Osteoblast (primary cell): ENCODE measurements at places on chromosomes 7 and 10.

GRCh38 chr10:86102451-86102850 is 264.1 kb downstream of the GRID1 start:
- no peak for DNase-seq

GRCh38 chr7:121936951-121937623 is 64.1 kb downstream of the PTPRZ1 start:
- DNase-seq: no peak

DNA sequence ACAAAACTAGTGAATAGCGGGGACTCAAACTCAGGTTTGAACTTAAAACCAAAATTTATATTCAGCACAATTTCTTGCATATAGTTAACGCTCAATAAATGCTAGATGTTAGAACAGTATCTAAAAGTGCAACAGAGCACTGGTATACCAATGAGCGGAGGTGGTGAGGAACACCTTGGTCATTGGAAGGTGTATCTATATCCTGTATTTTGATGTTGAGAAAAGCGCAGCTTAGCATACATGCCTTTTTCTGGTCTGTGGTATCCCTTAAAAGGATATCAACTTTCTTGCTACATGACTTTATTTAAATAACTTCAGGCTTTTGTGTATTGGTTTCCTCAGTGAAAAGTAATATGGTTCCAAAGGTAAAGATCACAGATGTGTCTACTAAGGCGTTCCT is 33.3 kb upstream of the DNAJB12 start:
- no peak for DNase-seq

DNA sequence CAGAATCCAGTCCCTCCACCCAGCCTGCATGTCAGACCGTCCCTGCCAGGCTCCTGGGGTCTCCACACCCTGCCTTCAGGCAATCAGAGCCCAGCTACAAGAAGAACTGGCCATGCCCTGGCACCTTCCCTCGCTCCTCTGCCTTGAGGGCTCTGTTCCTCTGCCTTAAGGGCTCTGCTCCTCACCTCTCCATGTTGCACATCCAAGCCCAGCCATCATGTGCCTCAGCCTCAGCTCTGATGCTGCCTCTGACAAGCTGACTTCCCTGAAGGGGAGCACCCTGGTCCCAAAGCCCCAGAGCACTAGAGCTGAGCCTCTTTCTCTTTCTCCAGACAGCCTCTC is 50.3 kb upstream of the ANTXRL start:
- DNase-seq: no peak

DNA sequence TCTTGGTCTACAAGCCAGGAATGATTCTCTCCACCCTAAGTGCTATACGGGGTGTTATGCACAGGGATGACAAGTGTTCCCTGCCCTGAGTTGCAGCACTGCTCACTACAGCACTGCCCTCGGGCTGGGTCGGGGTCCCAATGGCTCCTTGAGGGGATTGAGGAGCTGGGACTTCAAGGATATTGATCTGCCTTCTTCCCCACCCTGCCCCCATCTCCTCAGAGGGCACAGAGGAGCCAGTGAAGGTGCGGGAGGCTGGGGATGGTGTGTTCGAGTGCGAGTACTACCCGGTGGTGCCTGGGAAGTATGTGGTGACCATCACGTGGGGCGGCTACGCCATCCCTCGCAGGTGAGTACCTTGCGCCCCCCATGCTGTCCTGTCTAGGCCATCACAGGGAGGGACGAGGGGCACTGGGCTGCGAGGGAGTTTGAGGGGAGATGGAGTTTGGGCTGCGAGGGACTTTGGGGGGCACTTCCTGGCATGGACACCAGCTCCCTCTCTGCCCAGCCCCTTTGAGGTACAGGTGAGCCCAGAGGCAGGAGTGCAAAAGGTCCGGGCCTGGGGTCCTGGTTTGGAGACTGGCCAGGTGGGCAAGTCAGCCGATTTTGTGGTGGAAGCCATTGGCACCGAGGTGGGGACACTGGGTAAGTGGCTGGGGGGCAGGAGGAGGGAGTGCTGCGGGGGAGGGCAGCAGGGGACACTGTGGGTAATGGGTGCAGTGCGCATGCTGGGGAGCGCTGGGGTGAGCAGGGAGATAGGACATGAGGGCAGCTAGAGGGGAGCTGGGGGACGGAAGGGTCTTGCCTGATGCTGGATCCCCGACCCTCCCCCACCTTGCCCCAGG is 10.3 kb downstream of the FLNC start:
- peak; percentile 85 for DNase-seq
